Activated CD8-positive, alpha-beta memory T cell treated with anti-CD3 and anti-CD28 coated beads for 1 hour (primary cell): ENCODE measurements at places on chromosomes 5 and 9.

GRCh38 chr5:80059354-80059980, 24.3 kb downstream of the THBS4 start:
- no peak for DNase-seq

DNA sequence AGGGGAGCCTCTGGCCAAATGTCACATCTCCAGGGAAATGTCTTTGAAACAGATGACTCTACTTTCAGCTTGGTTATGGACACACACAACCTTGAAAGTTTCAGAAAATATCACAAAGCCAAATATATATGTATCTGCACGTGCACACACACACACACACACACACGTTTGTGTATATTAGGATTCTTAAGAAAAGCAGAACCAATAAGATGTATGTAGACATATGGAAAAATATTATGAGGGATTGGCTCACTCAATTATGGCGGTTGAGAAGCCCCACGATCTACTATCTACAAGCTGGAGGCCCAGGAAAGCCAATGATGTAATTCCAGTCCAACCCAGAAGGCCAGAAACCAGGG, 194.9 kb downstream of the PALM2AKAP2 start:
- DNase-seq = no peak

DNA sequence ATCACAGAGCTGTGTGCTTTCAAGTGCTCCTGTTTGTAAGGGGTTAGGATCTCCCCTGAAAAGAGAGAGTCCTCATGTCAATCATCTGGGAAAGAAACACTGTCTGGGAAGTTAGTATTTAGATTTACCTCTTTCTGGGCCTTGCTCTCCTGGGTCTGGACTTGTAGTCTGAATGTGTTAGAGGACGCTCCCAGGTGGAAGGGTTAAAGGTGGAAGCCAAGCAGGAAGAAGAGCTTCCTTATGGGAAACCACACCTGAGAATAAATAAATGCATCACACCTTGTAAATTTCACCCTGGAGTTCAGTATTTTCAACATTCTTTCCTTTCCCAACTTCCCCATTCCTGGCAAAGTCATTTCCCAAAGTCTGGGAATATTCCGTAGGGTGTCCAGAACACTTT, 1.3 kb downstream of the PLGRKT start:
- DNase-seq = no peak

DNA sequence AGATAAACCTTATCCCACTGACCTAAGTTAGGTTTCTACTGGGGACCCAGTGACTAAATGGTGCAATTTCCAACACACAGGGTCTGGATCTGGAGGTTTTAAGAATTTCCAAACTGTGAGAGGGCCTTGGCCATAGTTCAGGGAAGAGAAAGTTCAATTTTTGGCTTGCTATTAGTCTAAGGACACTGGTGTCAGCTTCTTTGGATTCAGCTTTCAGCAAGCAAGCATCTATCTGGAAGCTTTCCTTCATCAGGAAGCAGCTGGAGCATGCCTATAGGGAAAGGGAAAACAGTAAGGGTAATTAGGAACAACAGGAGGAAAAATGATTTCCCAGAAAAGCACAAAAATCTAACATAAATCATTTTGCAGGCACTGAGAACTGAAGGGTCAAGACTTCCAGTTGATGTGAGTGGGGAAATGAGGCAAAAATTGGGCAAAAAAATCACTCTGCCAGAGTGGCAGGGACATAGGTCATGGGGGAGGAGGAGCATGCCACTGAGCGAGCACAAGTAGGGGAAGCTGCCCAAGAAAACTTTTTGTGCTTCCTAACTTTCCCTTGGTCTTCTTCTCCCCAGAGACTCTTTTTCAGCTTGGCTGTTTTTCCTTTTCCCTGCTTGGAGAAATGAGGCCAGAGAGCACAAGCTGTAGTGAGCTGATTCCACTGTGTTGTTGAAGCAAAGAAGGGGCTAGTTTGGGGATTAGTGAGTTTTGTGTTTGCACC, 299.6 kb downstream of the FGF10 start:
- no peak for DNase-seq

- no peak for DNase-seq
These were observed 129.1 kb downstream of the CACNA1B start for GRCh38 chr9:138006576-138007233.

DNA sequence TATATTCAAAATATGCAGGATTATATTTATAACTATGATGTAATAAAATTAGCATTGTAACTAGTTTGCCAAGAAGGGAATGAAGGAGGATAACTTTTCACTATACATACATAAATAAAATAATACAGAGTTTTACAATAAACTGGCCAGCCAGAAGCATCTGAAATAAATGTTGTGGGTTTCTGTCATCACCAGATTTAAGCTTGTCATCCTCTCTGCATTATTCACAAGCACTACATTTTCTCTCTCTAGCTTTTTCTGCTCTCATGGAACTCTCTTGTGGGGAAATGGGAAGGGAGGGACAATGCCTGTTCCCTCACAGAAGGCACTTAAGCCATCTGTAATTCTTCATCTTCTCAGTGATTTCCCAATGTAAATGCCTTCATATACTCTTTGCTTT, 626.8 kb downstream of the SEMA5A start:
- no peak for DNase-seq

DNA sequence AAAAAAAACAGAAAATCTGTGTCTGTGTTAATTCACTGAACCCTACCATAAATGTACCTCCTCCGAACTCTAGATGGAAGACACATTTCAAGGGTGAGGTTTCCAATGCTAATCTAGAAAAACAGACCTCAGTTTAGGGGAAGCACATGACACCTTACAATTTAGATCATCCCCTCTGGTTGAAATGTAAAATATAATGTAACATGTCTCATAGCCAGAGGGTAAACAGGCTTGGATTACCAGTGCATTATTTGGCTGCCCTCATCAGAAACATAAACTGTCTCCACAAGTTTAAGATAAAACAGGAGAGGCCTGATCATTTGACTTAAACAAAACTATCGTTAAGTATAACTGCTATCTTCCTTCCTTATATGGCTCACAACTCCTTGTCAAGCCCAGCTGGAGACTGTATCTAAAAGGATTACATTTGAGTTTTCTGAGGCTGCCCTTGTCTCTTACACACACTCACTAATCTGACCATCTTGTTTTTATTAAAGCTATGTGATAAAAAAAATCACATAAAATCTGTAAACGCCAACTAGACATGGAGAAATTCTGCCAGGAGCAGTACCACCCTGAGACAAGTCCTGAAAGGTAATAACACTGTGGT, 105.7 kb downstream of the LURAP1L start:
- no peak for DNase-seq

GRCh38 chr5:78287833-78288232, 6.7 kb downstream of the AP3B1 start:
- DNase-seq = no peak

DNA sequence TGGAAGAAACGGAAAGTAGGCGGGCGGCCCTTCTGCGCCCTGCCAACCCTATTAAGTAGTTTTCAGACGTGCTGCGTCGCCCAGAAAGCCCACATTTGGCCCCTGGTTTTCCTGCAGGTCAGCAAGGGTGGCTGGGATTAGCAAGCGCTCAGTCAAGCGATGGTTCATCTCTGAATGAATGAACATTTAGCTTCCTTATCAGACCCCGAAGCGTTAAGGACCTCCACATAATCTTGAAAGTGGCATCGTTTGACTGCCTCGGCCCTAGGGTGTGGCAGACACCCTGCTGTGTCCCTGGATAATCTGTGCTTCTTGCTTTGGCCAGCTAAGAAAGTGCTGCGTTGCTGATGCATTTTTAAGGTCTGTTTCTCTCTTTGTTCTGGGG, 684 bp downstream of the TOR1B start:
- no peak for DNase-seq

DNA sequence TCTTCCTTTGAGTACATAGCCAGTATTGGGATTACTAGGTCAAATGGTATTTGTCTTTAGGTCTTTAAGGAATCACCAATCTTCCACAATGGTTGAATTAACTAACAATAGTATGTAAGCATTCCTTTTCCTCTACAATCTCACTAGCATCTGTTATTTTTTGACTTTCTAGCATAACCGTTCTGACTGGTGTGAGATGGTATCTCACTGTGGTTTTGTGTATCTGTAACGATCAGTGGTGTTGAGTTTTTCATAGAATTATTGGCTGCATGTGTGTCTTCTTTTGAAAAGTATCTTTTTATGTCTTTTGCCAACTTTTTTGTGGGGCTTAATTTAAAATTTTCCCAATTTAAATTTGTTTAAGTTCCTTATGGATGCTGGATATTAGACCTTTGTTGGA, 81.5 kb upstream of the ASTN2 start:
- no peak for DNase-seq

GRCh38 chr5:153404747-153405146, 85.7 kb upstream of the GRIA1 start:
- no peak for DNase-seq

GRCh38 chr9:20624201-20625002, 2.1 kb upstream of the MLLT3 start:
- no peak for DNase-seq

DNA sequence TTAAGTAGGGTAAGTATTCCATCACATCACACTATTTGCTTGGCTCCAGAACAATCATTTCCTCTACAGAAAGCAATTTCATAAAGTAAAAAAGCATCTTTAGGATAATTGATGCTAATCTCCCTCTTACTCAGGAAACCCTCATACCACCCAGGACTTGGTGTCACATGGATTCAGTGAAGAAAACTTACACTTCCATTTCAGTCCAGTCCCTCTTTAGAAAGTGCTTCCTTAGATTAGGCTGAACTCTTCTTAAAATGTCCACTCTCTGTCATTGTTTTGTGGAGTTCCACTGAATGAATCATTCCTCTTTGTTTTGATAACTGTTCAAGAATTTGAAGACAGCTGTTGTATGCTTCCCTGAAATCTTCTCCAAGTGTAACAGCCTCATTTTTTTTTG, 144.0 kb upstream of the ZNF462 start:
- no peak for DNase-seq

DNA sequence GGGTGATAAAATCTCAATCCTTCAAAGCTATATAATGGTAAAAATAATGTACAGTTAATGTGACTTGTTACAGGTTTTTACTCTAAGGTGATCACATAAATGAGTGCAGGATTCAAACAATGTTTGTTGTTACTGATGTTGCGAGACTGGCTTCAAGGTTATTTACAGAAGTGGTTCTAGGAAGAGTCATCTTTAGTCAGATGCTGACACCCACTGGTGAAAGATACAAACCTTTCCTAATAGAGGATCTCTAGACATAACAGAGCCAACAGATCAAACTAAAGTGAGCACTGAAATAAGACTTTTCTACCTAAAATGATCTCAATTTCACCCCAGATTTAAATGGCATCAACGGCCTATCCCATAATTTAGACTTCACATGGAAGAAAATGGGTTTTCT, 20.2 kb downstream of the ARSB start:
- DNase-seq = no peak
